ENCODE measurements at places on chromosomes 4 and X.

DNA sequence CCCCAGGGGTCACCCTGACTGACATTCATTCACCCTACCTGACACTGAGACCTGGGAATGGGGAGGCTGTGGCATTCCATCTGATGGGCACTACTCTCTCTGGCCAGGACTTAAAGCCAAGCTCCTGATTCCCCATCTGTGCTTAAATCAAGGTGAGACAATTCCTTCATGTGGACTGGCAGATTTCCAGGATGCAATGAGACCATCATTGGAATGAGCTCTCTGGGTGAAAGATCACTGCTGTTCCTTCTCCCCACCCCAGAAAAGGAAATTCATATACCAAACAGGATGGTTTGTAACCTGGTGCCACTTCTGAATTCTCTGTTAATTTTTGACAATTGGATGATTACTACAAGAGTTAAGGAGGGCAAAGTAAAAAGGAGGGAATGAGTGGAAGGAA, 354.8 kb downstream of the MID1IP1 start:
- no peak for DNase-seq

- DNase-seq = peak; percentile 84
Observed at GRCh38 chr4:67141586-67141985, 403.7 kb downstream of the CENPC start.

- DNase-seq = peak; percentile 1
Observed at GRCh38 chrX:37060999-37061398, 52.8 kb downstream of the FAM47C start.

- DNase-seq = no peak
Observed at GRCh38 chrX:115399306-115399705, 109.8 kb downstream of the LUZP4 start.

GRCh38 chrX:134552351-134552750, 92.4 kb downstream of the HPRT1 start:
- DNase-seq = no peak

- DNase-seq = no peak
Observed at GRCh38 chrX:12825801-12826200, 34.6 kb downstream of the PRPS2 start.

- no peak for DNase-seq
Observed at GRCh38 chr4:17058916-17059741, 160.7 kb upstream of the LDB2 start.

DNA sequence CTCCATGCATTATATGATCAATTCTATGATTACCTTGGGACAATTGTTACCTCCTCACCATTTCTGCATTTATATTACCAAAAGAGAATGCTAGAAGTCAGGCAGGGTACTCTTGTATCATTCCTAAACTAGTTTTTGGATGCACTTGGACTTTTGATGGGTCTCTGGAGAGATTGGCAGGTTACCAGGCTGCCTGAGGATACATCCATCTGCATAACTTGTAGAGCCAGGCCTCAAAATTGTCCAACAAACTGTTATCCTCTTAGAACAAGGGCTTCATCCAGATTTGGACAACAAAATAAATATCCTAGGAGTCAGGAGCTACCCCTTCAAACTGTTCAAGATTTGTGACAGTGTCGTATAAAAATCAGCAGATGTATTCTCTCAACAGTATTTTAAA, 326.1 kb downstream of the IL15 start:
- no peak for DNase-seq

DNA sequence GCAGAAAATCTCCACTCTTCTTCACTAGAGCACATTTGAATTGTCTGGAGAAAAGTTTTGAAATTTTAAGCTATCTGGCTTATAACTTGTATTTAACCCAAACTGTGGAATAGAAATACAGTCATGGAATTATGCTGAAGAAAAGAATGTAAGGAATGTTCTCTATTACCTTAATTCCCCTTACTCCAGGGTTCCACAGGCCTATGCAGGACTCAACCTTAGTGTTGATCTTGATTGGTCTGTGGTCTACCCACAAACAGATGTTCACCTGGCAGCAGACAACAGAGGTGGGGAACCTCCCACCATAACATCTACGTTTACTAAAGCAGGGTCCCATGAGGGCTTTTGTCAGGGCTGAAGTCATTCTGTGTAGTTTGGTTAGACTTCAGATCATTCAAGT, 189.3 kb upstream of the GPRIN3 start:
- DNase-seq = no peak

- DNase-seq = no peak
Observed at GRCh38 chr4:185803022-185803421, 9.0 kb downstream of the SORBS2 start.

DNA sequence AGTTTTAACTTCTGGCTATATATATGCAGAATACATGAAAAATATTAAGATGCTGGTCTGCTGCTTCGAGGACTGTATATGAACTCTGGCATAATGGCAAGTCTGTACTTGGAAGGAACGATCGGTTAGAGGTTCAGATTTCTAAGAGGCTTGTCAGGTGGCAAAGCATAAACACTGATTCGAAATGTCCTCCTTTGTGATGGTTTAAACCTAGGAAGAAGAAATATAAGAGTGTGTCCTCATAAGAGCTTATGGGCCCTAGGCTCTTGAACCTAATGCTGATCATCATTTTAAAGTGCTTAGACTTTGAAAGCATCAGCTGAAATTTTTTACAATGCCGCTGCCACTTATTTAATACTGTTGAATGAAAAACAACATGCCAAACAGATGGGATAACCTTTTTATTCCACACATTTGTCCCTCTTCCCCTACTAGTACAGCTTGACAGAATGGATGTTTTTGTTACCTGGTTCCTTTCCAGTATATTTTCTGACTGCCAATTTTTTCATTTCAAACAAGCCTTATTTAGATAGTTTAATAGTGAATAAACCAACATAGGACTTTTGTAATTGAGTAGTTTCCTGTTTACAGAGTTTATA, 8.8 kb downstream of the SPRY1 start:
- peak; percentile 89 for DNase-seq

DNA sequence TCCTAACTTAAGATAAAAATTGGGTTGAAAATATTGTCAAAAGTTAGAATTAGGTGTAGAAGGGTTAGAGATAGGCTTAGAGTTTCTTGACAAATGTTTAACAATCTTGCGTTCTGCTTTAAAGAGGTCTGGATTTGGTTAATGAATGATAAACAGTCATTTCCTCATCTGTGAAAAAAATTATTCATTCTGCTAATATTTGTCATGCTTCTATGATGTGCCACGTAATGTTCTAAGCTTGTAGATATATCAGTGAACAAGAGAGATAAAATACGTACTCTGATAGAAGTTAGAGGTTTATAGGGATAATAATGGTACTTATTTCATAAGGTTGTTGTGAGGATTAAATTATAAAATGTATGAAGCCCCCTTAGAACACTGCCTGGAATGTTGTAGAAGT, 443.0 kb upstream of the GALNT7 start:
- no peak for DNase-seq

All from NCI-H1092 treated with DMSO at 0.1 percent for 48 hours (cell line).